Pancreas (tissue), 10 donors: ENCODE measurements at places on chromosomes 6 and 20. TPM values are rescaled to one million over a fixed set of nuclear protein-coding genes. Genes with fewer than 3 reads are reported as not detected.

Gene PNRC1
- 116 TPM for total RNA-seq

Gene NKAIN2
- total RNA-seq = not detected

Gene ZNF391
- 2.0 TPM for total RNA-seq

Gene SCRT2
- 0.06 TPM for total RNA-seq

Gene HLA-DQA1
- total RNA-seq = 66.1 TPM

Gene MYB
- not detected for total RNA-seq

Gene SH3BGRL2
- 12.3 TPM for total RNA-seq

Gene SLC22A2
- total RNA-seq = not detected
